ENCODE measurements at places on chromosomes 12 and 14.

- DNase-seq: no peak
Observed at GRCh38 chr12:19434538-19434937, 4.8 kb upstream of the AEBP2 start.

DNA sequence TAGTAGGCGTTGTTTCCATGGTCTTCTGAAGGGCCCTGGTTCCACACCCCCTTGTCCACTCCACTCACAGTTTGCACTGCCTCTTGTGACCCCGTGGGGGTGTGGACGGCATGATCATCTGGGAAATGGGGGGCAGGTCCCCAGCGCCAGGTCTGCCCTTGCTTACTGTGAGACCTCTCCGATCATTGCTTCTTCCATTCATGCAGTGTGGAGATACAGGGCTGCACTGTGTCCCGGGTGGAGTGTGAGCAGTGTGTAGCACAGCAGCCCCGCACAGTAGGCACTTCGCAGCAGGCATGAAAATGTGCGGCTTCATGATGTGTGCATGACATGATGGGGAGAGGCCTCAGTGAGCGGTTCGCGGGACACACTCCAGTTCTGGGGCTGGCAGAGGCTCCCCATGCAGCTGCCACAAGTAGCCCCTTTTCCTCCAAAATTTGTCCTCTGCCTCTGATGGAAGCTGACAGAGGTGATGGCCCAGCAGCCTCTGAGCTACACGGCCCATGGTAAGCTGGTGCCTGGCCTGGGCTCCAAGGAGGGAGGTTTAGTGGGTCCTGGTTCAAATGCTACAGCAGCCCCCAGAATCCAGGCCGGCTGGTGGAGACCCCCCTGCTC lies 15.0 kb downstream of the RIN3 start:
- no peak for DNase-seq

DNA sequence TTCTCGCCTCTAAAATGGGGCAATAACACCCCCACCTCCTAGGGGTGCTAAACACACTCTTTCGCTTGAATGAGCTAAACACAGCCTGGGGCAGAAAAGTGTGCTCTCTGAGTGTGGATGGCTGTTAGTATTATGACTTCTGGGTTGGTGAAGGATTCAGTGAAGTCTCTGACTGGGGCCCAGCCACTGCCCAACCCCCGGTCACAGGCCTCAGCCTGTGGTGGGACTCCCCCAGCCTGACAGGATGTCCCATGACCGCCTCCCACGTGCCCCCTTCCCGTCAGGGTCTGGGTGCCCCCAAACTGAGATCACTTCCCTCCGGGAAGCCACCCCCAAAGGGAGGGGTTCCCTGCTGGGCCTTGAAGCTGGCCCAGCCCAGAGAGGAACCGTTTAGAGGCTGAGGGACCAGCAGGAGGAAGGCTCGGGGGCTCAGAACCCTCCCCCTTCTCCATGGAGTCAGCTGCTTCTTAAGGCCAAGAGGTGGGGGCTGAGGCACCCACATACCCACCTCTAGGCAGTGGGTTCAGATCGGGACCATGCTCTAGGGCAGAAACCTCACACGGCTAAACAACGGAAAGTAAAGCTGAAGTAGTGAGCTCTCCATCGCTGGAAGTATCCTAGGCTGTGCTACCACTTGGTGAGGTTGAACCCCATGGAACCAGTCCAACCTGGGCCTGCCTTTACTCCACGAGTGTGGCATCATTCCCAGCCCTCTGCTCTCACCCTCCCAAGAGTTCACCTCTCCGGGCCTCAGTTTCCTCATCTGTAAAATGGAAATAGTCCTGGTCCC lies 13.8 kb downstream of the DTX1 start:
- DNase-seq: no peak

- peak; percentile 51 for DNase-seq
Observed at GRCh38 chr14:56118611-56119181, 485 bp downstream of the PELI2 start.

GRCh38 chr12:54142114-54142475 lies 46.7 kb downstream of the SMUG1 start:
- DNase-seq: peak; percentile 50

DNA sequence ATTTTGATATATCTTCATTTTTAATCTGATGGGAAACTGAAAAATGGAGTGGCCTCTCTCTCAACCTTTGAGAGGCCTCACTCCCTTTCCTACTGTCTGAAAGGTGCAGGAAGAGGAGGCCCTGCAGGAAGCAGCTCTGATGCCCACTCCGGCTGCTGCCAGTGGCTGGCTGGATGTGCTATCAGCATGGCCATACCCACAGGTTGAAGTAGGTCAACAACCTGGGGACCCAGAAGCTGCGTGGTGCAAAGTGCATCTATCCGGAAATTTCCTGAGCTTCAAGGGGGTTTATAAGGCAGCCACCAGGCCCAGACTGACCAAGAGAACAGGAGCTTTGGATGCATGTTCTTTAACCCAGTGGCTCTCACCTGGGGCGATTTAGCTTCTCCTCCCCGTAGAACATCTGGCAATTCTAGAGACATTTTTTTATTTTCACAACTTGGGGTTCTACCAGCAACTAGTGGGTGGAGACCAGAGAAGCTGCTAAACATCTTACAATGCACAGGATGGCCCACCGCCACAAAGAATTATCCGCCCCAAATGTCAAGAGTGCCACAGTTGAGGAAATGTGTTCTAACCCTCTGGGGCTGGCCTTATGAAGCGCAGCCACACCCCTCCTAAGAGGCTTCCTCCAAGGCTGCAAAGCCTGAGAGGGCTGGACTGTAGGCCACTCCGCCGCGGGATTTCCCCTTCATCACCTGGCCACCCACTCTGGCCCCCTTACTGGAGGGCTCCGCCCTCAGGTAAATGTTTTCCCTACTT lies 8.2 kb upstream of the BATF start:
- no peak for DNase-seq

GRCh38 chr12:52084491-52085231 lies 5.2 kb downstream of the SMIM41 start:
- DNase-seq: no peak

GRCh38 chr14:59342516-59343484 lies 122.4 kb downstream of the GPR135 start:
- no peak for DNase-seq

- no peak for DNase-seq
Observed at GRCh38 chr12:69509308-69509736, 39.1 kb downstream of the FRS2 start.

- DNase-seq: no peak
Observed at GRCh38 chr12:20513189-20513588, 144.9 kb downstream of the PDE3A start.

GRCh38 chr12:67827820-67828383 lies 161.3 kb upstream of the IFNG-AS1 start:
- DNase-seq: peak; percentile 44

- DNase-seq: no peak
Observed at GRCh38 chr12:128789356-128789929, 34.3 kb downstream of the SLC15A4 start.

- no peak for DNase-seq
Observed at GRCh38 chr12:52708010-52708409, 4.7 kb upstream of the KRT77 start.

DNA sequence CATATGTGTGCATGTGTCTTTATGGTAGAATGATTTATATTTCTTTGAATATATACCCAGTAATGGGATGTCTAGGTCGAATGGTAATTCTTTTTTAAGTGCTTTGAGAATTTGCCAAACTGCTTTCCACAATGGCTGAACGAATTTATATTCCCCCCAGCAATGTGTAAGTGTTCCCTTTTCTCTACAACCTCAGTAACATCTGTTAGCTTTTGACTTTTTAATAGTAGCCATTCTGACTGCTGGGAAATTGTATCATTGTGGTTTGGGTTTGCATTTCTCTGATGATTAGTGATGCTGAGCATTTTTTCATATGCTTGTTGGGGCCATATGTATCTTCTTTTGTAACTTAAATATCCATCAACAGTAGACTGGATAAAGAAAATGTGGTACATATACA lies 9.4 kb downstream of the OR6C68 start:
- no peak for DNase-seq

DNA sequence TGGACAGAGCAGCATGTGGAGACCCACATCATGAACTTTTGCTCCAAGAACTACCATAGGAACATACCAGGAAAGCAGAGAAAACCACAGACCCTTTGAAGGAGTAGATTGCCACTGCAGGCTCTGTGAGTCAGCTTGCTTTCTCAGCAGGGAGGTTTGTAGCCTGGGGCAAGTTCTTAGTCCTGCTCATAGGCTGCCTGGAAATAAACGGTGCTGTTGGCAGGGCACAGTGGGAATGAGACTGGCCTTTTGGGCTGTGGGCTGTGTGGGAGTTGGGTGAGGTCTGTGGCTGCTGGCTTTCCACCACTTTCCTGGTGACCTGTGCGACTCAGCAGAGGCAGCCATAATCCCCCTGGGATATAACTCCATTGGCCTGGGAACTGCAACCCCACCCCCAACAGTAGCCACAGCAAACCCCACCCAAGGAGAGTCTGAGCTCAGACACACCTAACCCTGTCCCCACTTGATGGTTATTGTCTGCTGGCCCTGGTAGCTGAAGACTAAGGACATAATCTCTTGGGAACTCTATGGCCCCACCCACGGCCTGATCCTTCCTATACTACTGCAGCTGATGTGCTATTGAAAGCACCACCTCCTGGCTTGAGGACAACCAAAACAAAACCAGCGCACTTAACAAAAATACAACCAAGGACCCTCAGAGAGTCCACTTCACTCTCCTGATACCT lies 192.1 kb upstream of the GARIN6 start:
- DNase-seq: peak; percentile 42

- no peak for DNase-seq
Observed at GRCh38 chr12:2017546-2018337, 13.5 kb upstream of the DCP1B start.

DNA sequence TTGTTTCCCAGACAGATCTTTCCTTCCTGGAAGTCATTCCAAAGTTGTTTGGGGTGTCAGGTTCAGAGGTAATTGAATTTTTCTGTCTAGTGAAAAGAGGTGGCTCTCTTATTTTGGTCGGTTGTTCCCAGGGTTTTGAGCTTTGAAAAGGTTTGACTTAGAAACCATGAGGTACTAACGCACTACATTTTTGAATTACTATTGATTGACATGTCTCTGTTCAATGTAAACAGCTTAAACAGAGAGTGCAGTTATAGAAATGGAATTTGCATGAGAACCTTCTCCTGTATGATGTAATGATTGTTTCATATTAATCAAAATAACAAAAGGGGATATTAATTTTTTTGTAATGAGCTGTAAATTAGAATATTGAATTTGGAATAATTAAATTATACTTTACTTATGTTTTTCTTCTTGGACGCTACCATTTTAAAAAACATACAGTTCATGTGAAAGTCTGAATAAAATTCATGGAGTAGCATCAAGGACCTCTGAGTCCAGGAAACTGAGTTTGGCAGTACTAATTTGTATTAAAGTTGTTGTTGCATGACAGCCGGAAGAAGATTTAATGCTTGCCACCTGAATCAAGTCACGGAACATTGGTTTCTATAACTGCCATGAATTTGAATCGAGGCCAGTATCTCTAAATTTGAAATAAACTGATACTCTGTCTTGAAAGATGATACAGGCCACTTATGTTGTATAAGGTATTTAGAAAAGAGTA lies 41.7 kb downstream of the NPAS3 start:
- DNase-seq: no peak

- DNase-seq: peak; percentile 24
Observed at GRCh38 chr14:44149597-44149996, 357.5 kb downstream of the FSCB start.

DNA sequence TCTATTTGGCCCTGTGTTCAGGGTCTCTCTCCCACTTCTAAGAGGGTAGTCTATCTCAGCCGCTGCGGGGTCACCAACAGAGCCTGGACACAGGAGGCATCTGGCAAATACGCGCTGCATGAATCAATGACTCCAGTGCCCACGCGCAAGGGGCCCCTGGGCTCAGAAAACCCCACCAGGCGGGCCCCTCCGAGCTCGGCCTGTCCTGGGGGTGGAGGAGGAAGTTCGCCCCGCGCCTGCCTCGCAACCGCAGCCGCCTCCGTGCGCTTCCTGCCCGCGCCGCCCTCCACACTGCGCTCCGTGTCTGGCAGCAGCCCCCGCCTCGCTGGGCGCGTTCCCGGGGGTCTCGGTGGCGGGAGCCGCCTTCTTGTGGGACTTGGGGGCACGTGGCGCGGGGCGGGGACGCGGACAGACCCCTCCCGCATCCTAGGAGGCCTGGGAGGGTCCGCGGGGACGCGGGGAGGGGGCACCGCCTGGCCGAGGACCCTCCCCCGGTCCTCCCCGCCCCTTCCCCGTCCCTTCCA lies 811 bp upstream of the FBRSL1 start:
- DNase-seq: peak; percentile 60

GRCh38 chr14:23171222-23171975 lies 12.1 kb downstream of the SLC7A8 start:
- no peak for DNase-seq

- no peak for DNase-seq
Observed at GRCh38 chr12:101902641-101903040, 25.3 kb downstream of the DRAM1 start.

- DNase-seq: no peak
Observed at GRCh38 chr12:82765971-82766705, 79.4 kb downstream of the TMTC2 start.

GRCh38 chr14:89502966-89503365 lies 85.9 kb upstream of the FOXN3 start:
- no peak for DNase-seq

DNA sequence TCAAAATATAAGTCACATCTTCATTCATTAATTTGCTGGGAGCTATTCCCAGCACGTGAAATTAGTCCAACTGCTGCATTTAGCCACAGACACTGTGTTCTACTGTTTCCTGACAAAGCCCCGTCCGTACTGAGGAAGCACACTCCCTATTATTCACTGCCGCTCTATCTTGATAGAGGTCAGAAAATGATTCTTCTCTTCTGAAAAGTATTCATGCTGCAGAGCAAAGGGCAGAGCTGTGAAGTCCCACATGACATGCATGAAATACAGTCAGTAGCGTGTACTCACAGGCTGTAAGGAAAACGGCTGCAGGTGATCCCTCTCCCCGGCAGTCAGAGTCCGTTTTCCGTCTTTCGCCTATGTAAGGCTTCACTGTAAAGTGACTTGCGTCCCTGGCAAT lies 302.5 kb upstream of the FKBP4 start:
- no peak for DNase-seq

- no peak for DNase-seq
Observed at GRCh38 chr14:27553790-27554189, 956.0 kb upstream of the NOVA1 start.

GRCh38 chr12:58887068-58887467 lies 33.2 kb downstream of the LRIG3 start:
- DNase-seq: no peak

All from right hindlimb (tissue), 1 donor.